Left cardiac atrium (tissue), 4 donors: ENCODE measurements at places on chromosomes 6 and 20.
A peak's percentile ranks its signal among the peaks of the same experiment; 100 is the strongest.

GRCh38 chr6:11732036-11732631, 46.5 kb downstream of the ADTRP start:
- DNase-seq: peak; percentile 68

GRCh38 chr20:24968278-24968800, 19.3 kb downstream of the CST7 start:
- no peak for DNase-seq

- DNase-seq: no peak
Observed at GRCh38 chr6:167336844-167337630, 12.2 kb downstream of the TTLL2 start.

- no peak for DNase-seq
Observed at GRCh38 chr20:12764851-12765250, 243.9 kb upstream of the SPTLC3 start.

DNA sequence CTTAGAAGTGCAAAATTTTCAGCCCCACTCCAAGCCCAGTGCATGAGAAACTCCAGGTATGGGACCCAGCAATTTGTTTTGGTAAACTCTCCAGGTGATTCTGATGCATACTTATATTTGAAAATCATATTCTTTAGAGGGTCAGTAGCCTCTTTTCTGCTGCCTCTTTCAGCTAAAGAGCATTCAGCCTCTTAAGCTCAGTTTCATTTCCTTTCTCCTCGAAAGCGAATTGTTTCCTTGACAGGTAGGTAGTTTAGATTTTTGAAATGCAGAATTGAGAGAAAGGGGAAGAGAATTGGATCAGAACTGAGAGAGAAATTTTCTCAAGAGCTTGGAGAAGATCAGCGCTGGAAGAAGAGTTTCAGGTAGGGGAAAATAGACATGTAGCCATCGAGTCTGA, 995.8 kb upstream of the FLRT3 start:
- no peak for DNase-seq

GRCh38 chr6:70857387-70858077, 99.3 kb downstream of the B3GAT2 start:
- no peak for DNase-seq
